Esophagus squamous epithelium (tissue), 5 donors: ENCODE measurements at places on chromosomes 3 and 15. TPM values are rescaled to one million over a fixed set of nuclear protein-coding genes. Genes with fewer than 3 reads are reported as not detected.

GRCh38 chr3:97952872-97953271, 19.4 kb downstream of the RIOX2 start:
- DNase-seq, result no peak

- DNase-seq, result no peak
These were observed 23.2 kb downstream of the SFMBT1 start for GRCh38 chr3:53022647-53023046.

Gene TRH
- not detected for total RNA-seq

DNA sequence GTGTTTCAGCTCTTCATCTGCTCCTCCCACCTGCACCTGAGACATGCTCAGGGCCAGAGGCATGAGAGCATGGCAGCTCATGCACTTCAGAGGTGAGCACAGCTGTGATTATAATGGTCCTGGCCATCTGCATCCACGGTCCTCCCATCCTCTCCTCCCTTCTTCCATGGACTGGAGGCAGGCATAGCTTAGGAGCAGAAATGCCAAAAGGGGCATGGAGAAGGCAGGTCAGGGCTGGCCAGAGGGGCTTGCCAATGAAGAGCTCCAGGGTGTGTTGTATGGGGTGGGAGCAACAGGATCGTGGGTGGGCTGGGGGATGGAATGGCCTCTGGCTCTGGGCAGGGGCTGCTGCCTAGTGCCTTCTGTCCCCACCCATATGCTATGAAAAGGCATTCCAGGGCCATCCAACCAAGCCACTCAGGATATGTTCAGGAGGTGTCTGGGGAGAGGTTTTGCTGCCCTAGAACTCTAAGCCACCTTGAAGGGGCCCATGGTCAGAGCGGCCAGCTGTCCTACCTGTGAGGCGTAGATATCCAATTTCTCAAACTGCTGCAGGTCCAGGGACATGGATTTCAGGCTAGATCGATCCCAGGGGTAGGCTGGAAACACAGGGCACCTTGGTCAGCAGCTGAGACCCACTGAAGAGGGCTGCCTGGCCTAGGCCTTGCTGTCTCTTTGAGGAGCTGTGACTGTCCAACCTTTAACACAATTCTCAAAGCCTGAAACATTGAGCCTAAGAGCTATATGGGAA, 26.1 kb downstream of the KY start:
- DNase-seq, result no peak

DNA sequence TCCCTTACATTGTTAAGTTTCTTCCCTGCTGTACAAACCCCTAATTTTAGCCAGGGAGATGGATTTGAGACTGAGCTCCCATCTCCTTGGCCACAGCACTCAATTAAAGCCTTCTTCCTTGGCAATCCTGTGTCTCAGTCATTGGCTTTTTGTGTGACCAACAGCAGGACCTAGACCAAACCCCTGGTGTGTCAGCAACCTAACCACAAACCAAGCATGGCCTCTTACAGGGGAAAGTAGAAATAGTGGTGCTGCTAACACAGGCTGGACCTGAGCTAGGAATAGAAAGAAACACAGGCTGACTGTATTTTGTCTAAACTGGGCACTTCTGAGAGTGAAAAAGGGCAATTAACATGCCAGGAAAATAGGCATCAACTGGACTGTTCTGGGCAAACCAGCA, 37.9 kb downstream of the PPCDC start:
- no peak for DNase-seq

- DNase-seq, result no peak
These were observed 304.5 kb downstream of the AGBL1 start for GRCh38 chr15:86384186-86384585.

Gene RASGRF1
- 0.23 TPM for total RNA-seq

Gene RARRES1
- 53.3 TPM for total RNA-seq

DNA sequence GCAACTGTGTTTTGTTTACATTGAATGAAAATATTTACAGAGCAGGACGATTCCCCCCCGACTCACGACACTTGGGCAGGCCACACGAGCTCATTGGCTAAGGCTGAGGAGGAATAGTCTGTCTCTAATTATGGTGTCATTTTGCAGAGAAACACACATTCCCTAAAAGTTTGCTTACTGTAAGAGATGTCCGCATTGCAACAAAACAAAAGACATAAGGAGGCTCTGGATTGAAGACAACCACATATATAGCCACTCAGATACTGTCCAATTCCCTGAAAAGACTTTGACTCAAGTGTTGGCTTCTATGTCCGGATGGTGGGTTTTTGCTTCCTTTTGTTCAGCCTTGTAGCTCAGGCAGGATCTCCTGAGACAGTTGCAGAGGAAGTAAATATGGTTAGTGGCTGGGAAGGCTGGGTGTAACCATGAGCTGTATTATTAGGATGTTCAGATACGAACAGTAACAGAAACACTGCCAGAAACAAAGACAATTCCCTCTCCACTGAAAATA, 170.4 kb downstream of the KLHL25 start:
- no peak for DNase-seq

DNA sequence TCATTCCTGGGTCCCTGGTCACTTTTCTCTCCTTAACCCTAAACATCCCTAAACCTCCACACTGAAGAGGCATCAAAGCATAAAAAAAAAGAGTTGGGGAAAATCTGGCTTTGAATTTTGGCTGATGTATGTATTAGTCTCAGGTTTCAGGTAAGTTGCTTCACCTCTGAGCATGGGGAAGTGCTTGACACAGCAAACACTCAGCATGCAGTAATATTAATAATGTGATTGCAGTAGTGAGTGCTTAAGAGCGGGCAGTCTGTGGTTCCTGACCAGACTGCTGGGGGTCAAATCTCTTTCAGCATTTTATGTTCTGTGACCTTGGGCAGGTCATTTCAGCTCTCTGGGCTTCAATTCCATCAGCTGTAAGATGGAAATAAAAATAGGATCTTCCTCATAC, 467.9 kb downstream of the SOX2 start:
- no peak for DNase-seq

- no peak for DNase-seq
These were observed 34.9 kb downstream of the TSPAN3 start for GRCh38 chr15:77035999-77036471.

- DNase-seq, result no peak
These were observed 168.6 kb downstream of the APBA2 start for GRCh38 chr15:29054171-29055045.

DNA sequence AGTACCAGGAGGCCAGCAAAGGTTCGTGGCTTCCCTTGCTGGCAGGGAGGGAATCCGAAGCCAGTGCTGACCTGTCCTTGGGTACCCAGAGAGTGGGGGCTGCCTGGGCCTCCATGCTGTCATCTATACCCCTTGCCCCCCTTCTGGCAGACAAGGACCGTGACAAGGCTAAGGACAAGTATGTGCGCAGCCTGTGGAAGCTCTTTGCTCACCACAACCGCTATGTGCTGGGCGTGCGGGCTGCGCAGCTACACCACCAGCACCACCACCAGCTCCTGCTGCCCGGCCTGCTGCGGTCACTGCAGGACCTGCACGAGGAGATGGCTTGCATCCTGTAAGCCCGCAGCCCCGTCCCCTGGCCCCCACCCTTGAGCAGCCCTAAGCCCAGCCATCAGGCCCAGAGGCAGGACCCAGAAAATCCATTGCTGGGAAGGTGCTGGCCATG, 2.8 kb downstream of the FES start:
- no peak for DNase-seq

DNA sequence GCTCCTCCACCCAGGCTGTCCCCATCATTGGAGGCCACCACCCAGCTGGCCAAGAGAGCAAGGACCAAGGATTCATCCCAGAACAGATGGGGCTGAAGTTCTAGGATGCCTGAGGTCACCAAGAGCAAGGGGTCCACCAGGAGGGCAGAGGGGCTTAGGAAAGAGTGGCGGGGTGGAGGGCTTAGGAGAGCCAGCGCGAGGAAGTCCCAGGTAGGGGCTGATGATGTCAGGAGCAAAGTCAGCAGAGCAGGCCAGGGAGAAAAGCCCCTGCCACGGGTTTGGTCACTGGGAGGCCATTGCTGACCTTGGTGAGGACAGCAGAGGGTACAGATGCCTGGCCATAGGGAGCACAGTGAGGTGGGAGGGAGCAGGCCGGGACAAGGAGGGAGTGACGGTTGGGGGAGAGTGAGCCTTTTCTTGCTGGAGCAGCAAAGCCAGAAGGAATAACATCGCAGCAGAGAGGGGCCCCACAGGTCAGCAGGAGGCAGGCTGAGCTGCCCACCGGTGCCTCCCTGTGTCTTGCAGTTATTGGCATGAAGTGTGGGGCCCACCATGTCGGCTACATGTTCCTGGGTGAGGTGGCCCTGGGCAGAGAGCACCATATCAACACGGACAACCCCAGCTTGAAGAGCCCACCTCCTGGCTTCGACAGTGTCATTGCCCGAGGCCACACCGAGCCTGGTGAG, 5.2 kb downstream of the PARP3 start:
- no peak for DNase-seq

DNA sequence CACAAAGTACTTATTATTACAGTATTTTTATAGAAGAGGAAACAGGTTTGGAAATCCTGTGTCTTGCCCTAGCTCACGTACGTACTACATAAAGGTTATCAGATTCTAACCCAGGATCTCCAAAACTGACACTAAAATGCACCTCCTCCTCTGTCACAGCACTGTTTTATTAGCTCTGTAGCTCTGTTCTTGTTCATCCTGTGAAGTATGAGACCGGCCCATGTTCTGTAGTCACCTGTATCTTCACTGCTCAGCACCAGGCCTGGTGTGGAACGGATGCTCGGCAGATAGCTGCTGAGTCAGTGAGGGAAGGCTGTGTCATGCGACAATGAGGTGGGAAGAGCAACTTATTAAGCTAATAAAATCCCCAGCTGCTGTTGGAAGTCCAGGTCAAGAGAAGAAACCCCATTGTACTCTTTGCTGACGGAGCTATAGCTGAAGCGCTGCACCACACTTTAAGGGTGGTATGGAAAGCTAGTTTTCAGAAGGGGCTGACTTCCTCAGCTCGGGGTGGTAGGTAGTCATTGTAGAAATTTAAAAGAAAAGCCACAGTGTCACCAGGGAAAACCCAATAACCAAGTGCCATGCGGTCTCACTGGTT, 22.8 kb downstream of the BCL2A1 start:
- no peak for DNase-seq

Gene GOLGA8S
- not detected for total RNA-seq

Gene SEMA7A
- total RNA-seq, result 1.2 TPM

DNA sequence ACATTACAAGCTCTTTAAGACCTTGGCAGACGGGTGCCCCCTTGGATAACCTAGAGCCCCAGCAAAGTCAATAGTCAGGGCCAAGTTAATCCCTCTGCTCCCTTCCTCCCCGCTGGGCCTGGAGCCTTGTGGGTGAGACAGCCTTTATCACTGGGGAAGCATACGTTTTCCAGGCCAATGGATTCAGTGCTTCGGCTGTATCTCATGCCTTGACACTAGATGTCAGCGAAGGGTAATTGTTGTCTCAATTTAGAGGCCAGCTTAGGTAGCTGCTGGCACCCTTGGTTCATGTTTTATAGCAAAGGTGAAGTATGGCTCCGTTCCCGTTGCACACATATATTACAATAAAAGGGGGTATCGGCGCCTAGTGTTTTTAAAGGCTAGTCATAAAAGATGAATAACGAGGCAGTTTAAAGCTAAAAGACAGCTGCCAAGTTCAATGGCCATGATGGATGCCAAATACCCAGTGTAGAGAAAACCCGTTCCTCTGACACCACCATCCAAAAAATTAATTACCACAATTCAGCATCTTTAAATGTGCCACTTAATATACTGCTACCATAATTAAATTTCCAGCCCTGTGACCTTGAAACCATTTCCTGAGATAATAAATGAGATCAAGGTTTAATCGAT, 52.3 kb upstream of the BNIP2 start:
- DNase-seq, result no peak

- no peak for DNase-seq
These were observed 212.3 kb upstream of the CFAP20DC start for GRCh38 chr3:59262076-59262498.

DNA sequence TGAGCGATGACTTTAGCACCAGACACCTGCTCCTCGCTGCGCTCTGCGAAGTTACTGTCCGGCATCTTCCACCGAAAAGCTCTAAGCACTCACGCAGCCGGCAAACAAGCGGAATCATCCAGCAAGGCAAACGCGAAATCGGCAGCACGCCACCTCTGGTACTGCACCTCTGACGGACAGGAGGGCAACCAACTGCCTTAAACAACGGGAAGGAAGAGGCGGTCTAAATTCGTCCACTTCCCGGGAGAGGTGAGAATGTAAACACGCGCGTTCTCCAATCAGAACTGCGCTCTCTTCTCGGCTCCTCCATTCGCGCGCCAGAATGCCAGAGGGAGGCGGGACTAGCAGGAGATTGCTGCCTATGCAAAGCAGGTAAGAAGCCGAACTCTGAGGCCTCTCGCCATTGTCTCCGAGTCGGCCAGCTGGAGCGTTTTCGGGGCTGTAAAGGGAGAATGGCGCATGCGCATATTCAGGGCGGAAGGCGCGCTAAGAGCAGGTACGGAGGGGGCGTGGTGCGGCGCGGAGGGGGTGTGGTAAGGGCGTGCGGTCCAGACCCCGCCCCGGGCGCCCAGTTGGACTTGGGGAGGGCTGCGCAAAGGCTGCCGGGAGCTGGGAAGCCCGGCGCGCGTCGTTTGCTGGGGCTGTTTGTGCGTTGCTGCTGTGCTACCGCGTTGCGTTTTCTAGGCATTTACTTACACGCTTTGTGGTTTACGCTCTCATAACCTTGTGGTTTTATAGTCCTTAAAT, at the start of the genes BTD and HACL1:
BTD (plus strand) TSS at position 347 of the 747 bp plus-strand sequence. CDS start 33,695 bp downstream, outside the sequence.
HACL1 (minus strand) TSS at position 171 of the 747 bp plus-strand sequence; CDS start at position 65, 106 bp downstream.
- no peak for DNase-seq

Gene EXOG
- 3.3 TPM for total RNA-seq

GRCh38 chr3:149751551-149751950, 738 bp downstream of the COMMD2 start:
- no peak for DNase-seq

GRCh38 chr3:56188201-56188600, 280.1 kb downstream of the ERC2 start:
- DNase-seq, result no peak

DNA sequence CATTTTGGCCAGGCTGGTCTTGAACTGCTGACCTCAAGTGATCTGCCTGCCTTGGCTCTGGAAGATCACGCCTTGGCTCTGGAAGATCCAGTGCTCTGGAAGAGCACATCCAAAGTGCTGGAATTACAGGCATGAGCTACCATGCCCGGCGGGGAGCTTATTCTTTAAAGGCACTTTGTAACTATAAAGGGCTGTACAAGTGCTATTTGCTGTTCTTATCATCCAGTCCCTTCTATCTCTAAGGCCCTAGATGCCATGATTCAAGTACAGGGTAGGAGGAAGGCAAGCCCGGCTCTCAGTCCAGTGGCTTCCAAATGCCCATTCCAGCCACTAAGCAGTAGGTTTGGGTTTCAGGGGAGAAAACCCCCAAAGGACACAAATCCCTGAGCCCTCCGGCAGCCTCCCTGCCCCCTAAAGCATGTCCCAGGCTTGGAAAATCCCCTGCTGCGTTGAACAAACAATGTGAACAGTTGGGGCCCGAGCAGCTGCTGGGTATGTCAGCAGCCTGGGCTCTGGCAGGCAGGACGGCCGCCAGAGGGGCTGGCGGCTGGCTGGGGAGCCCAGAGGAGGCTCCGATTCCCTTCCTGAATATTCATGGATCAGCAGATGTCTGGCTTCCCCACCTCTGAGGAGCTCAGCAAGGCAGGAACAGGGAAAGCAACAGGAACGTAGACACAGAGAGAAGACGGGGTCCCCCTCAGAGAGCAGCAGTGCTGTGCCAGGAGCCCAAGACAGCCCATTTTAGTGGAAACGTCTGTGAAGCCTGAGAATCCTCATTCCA, 7.7 kb downstream of the IGDCC4 start:
- DNase-seq, result no peak
